ENCODE measurements at places on chromosomes 13 and 19. TPM values are rescaled to one million over a fixed set of nuclear protein-coding genes. Genes with fewer than 3 reads are reported as not detected.

GRCh38 chr13:113474179-113474578 lies 16.3 kb downstream of the DCUN1D2 start:
- no peak for DNase-seq

DNA sequence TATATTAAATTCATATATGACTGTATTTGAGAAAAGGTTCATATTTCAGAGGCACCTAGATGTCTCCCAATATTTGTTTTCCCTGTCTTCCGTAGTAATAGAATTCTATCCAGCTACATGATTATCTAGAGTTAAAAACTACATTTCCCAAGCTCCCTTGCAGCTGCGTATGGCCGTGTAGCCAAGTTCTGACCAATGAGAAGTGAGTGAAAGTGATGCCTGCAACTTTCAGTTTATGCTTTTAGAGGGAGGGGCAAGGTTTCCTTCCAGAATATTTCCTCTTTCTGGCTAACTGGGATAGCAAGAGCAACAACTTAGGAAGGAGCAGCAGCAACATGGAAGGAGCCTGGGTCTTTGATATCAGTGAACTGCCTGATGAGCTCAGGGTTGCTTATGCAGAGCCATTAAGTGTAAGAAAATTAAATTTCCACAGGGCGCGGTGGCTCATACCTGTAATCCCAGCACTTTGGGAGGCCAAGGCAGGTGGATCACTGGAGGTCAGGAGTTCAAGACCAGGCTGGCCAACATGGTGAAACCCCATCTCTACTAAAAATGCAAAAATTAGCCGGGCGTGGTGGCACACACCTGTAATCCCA lies 23.2 kb upstream of the CYP2A13 start:
- DNase-seq, result peak; percentile 38

DNA sequence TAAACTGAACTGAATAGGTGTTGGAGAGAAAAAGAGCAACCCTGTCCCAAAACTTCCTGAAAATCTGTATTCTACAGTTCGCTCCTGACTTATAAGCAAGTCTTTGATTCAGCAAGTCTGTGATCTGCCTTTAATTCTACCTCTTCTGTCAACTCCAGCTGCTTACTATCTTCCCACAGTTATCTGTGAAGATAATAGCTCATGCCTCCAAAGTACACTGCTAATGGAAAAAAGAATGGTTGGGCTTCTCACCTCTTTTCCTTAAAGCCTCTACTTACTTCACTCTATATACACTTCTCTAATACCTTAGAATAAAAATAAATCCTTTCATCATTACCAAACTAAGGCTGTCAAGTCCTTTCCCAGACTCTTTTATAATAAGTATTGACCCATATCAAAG lies 391.5 kb upstream of the MIR17HG start:
- no peak for DNase-seq

DNA sequence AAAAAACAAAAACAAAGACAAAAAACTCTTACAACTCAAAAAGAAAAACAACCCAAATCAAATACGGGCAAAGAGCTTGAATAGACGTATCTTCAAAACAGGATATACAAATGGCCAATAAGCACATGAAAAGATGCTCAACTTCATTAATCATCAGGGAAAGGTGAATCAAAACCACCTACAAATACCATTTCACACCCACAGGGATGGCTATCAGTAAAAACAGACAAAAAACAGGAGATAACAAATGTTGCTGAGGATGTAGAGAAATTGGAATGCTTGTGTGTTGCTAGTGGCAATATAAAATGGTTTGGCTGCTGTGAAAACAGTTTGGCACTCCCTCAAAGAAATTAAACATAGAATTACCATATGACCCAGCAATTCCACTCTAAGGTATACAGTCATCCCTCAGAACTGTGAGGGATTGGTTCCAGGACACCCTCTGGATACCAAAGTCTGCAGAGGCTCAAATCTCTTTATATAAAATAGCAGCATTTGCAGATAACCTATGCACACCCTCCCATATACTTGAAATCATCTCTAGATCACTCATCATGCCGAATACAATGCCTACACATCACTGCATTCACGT lies 29.7 kb downstream of the MLLT1 start:
- no peak for DNase-seq

GRCh38 chr19:31096935-31097545 lies 252.2 kb downstream of the TSHZ3 start:
- DNase-seq, result no peak

DNA sequence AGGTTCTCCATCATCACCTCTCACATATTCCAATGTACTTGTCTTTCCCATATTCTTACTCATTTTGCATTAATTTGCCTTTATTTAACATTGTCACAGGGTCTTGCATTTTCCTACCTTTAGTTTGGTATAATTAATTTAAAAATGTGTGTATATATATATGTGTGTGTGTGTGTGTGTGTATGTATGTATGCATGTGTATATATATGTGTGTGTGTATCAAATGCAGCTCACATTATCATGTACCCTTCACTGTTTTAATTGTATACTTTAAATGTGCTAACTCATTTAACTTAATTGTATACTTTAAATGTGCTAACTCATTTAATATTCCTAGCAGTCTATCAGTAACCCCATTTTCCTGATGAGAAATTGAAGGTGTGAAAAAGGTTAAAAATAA lies 104.5 kb downstream of the PCDH9 start:
- DNase-seq, result no peak

GRCh38 chr13:51211910-51212309 lies 10.3 kb upstream of the FAM124A start:
- DNase-seq, result no peak

DNA sequence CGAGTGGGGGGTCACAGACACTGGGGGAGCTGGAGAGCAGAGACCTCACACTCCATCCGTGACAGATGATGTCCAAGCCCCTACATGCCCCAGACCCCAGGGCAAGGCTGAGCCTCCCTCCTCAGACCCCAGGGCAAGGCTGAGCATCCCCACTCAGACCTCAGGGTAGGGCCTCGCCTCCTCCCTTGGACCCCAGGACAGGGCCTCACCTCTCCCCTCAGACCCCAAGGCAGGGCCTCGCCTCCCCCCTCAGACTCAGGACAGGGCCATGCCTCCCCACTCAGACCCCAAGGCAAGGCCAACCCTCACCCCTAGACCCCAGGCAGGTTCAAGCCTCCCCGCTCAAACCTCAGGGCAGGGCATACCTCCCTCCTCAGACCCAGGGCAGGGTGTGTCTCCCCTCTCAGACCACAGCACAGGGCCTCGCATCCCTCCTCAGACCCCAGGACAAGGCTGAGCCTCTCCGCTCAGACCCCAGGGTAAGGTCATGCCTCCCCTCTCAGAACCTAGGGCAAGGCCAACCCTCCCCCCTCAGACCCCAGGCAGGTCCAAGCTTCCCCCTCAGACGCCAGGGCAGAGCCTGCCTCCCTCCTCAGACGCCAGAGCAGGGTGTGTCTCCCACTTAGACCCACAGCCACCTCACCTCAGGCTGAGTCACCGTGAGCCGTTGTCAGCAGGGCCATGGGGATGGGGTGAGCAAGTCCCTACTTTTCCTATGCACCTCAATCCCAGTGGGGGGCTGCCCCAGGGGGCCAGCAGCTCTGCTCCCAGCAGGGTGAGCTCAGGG lies 1.7 kb upstream of the S1PR4 start:
- no peak for DNase-seq

DNA sequence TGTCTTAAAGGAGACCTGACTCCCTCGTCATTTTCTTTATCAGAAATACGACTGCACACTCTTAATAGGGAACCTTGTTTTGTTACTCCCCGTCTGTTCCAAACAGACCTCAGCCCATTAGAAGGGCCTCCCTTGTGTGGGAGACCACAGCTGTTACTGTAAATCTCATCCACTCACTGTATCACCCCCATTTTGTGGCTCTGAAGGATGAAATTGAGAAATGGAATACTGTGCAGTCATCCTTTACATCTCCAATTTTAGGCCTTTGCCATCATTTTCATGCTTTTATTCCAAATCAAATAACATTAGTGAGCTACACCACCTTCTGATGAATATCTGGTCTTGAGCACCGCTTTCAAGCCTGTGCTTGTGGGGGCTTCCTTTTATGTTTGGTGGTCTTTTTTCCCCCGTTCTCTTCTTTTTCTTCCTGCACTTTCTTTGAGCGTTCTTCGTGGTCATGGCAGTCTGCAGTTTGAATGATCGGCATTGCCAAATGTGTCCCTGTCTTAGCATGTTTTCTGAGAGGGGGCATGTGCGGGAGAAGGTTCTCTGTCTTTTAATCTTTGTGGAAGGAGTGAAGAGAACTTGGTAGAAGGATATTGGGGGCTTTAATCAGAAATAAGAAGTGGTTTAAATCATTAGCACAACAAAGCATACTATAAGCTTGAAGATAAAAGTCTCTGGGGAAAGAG lies 65.8 kb downstream of the GGACT start:
- DNase-seq, result no peak

GRCh38 chr13:27177852-27178251 lies 6.2 kb upstream of the USP12 start:
- DNase-seq, result peak; percentile 23

GRCh38 chr19:32197896-32198882 lies 147.2 kb upstream of the ZNF507 start:
- no peak for DNase-seq

- no peak for DNase-seq
These were observed 8.6 kb downstream of the KDM4B start for GRCh38 chr19:4977299-4978174.

DNA sequence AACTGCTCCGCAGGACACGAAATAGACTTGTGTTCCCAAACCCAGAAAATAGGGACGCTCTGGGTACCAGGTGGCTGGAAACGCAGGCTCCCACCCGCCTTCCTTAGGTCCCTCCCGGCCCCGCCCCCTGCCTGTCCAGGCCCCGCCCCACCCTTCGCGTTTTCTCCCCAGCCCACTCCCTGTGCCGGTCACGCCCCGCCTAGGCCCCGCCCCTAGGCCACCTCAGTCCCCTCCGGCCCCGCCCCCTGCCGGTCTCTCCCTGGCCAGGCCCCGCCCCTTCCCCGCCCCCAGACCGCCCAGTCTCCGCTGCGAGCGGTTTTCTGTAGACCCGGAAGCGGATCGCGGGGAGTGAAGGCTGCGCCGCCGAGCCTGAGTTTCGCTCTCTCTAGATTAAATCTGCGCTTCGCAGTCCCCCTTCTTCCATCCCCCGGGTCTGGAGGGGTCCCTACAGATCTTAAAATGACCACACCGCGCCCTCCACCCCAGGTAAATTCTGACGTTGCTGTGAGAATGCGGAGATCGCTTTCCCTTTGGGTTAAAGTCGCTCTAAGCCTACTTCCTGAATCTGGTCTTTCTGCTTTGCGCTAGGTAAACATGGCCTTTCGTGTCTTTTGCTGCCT lies 3.7 kb upstream of the ZNF665 start:
- peak; percentile 98 for DNase-seq

DNA sequence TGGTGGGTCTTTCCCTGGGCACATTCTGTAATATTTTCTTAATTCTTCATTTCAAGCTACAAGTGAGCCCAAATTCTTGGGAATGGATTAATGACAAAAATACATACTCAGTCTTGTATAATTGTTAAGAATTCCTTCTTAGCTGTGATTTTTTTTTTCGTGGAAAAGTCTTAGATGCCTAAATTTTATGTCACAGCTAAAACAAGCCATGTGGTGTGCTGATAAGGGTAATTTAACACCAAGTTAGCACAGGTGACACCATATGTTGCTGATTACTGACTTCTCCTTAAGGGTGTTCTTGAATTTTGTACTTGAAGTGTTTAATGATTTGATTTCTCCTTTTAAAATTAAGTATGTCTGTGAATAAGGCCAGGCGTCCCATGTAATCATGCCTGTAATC lies 29.3 kb downstream of the WDFY2 start:
- no peak for DNase-seq

DNA sequence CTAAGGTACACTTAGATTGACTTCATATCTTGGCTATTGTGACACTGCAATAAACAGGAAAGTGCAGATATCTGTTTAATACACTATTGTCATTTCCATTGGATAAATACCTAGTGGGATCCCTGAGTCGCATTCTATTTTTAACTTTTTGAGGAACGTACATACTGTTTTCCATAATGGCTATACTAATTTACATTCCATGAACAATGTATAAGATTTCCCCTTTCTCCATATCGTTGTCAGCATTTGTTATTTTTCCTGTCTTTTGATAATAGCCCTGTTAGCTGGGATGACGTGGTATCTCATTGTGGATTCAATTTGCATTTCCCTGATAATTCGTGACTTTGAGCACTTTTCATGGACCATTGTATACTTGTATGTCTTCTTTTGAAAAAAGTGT lies 17.4 kb downstream of the OR7A17 start:
- DNase-seq, result no peak

DNA sequence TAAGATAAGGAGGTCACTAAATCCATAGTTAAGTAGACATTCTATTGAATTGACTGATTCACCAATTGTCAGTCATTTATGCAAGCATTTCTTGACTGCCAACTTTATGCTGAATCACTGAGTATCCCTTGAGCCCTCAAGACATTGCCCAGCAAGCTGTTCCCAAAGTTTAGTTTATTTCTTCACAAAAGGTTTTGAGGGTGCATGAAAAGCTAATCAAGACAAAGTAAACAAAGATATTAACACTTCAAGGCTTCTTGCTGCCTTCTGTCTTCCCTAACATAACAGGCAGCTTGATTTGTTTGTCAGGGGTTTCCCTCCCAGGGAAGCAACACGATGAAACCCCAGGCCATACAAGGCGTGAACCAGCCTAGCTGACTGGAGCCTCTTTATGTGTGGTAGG lies 374.4 kb downstream of the SPRY2 start:
- DNase-seq, result no peak

- DNase-seq, result no peak
These were observed 22.4 kb downstream of the RANBP3 start for GRCh38 chr19:5955636-5955935.

GRCh38 chr13:106104281-106104901 lies 431.1 kb downstream of the EFNB2 start:
- DNase-seq, result peak; percentile 20

- DNase-seq, result no peak
These were observed 53.8 kb downstream of the SLC6A16 start for GRCh38 chr19:49271080-49271753.

- no peak for DNase-seq
These were observed 6.3 kb upstream of the RPL13A start for GRCh38 chr19:49481020-49481683.

- peak; percentile 0 for DNase-seq
These were observed 83.1 kb downstream of the AKAP11 start for GRCh38 chr13:42355092-42355485.

The CD209 gene
- not detected for total RNA-seq

The KIR3DL1 gene
- total RNA-seq, result not detected

The ZNF850 gene
- total RNA-seq, result 32.1 TPM

The KLK15 gene
- not detected for total RNA-seq

The KPNA3 gene
- 49.4 TPM for total RNA-seq

The SIGLEC8 gene
- total RNA-seq, result not detected

The MYH14 gene
- total RNA-seq, result 6.7 TPM

The UFM1 gene
- total RNA-seq, result 76.0 TPM

The HSPB6 gene
- not detected for total RNA-seq

The DCT gene
- total RNA-seq, result 0.09 TPM

The SLITRK6 gene
- 0.75 TPM for total RNA-seq

The TGFB1 gene
- total RNA-seq, result 1.3 TPM

The FCHO1 gene
- 15.5 TPM for total RNA-seq

The FAM174C gene
- total RNA-seq, result 4.8 TPM
